ENCODE measurements at places on chromosomes 6 and 20.

DNA sequence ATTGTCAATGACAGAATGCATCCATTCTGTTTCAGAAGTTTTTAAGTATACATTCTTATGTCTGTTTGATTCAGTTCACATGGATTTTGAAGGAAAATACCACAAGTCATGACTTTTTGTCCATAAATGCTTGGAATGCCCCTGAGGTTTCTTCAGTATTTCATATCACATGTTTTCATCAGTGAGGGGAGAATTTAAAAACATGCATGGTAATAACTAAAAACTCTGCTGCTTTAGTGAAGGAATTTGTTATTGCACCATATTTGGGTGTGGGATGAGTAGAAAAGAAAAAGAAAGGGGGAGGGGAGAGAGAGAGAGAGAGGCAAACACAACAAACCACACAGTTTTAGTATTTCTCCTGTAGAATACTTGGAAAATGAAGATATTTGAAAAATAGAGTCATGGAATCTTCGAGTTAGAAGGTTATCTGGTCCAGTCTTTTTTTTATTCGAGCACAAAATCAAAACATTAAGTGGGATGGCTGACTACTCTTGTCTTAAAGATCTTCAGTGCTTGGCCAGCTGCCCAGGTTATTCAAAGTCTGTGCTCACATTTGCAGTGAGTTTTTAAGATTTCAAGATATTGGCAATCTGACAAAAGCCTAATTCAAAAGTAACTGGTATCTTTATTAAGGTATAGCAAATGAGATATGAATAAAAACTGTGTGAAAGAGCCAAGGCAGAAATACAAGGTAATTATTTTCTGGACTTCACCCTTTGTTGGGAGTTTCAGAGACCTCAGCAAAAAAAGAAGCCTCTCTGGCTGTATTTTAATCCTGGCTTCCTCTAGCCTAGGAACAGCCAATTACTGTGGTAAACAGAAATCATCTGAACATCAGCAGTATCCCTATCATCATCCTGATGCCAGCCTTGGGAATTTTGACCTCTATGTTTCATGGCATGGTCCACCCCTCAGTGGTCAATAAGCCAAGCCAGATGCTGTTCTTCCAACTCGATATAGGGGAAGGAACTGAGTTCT is 687.9 kb upstream of the CITED2 start:
- no peak for DNase-seq

GRCh38 chr6:21556968-21557721 is 36.4 kb upstream of the SOX4 start:
- DNase-seq: no peak

GRCh38 chr20:36587388-36588070 is 14.1 kb downstream of the TGIF2 start:
- no peak for DNase-seq

DNA sequence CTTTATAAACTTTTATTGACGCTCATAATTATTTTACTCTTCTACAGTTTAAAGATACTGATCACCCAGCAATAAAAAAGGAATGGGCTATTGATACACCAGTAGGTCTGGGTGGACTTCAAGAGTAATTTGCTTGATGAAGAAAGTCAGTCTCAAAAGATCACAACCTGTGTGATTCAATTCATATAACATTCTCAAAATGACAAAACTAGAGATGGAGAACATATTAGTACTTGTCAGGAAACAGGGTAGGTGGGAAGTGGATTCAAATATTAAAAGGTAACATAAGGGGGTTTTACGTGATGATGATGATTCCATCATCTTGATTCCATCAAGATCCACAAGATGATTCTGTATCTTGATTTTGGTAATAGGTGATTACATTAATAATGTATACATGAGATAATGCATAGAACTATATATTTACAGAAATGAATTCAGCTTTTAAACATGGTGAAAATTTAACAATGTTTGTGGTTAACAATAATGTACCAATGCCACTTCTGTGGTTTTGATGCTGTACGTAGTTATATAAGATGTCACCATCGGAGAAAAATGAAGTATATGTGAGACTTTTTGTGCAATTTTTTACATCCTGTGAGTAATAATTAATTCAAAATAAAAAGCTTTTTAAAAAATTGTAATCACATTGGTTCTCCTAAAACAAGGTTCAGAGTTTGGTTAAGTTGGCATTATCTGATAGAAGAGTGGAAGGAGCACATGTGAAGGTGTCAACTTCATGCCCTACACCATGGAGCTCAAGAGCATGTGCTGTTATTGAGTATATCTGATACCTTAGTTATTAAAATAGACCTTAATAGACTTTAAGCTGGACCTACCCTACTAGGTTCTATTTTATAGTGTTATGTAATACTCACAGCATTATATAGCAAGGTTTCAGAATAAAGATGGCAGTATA is 66.3 kb upstream of the DYNLRB1 start:
- no peak for DNase-seq

DNA sequence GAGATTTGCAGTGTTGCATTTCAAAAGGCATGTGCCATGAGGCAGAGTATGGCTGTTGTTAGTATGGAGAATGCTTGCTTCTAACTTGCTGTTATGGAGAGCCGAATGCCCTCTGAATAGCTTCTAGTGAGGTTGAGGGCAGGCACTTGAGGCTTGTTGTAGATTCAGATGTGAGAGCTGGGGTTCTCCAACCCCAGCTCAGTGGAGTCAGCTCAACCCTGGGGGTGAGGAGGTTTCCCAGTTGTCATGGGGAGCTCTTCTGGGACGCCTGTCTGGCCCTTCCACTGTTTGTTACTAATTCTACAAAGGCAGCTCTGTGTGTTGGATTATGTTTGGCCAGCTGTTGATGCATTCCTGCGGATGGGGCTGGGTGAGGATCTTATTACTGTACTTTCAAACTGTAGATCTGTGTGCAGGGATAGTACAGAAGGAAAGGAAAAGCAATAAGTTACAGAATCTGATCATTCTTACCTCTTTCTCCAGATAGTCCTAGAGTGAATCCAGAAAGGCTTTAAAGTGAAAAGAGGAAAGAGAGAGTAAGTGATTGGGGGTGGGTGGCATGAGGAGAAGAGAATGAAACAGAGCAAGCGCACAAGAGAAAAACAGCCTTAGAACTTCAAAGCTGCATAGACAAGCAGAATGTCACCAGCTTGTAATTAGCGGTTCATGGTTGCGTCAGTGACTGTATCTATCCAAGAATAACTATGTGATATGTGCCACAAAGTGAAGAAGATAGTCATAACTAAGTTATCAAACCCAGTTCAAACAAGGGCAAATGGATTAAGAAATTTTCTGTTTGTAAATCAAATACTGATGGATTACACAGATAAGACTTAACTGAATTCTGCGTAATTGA is 148.7 kb downstream of the PRL start:
- no peak for DNase-seq

Data from activated CD4-positive, alpha-beta T cell treated with anti-CD3 and anti-CD28 coated beads for 24 hours (primary cell).